ENCODE measurements at places on chromosomes 6 and 20.

DNA sequence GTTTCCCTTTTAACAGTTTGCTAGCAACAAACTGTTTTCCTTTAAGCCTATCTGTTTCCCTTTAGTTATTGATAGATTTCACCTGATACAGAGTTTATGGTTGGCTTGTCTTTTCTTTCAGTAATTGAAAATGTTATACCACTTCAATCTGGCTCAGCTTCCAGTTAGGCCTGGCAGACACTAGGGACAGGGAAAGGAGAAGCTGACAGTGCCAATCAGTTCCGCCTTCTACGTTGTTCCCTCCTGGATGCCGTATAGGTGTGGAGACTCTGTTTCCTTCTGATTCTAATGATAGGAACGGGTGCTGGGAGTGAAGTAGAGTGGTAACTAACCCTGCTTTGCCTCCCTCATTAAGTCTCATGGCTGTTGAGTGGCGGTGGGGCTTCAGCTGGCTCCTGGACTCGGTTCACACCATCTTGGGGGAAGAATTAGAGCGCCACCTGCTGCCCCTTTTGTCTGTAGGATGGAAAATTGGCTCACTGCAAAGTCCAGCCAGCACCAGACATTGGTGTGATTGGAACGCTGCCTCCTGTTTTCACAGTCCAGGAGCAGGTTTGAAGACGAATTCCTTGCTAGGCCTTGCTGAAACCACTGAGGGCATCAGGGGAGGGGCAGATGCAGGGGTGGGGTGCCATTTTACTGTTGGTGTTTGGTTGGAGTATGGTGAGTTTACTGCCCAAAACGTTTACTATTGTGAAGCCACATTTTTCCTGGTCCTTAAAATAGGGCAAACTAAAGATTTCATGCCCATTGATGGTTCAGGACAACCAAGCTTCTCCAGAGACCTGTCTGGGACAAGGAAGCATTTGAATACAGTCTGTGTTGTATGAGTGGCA lies 1729.5 kb downstream of the GRIK2 start:
- DNase-seq, result peak; percentile 17

GRCh38 chr20:38894091-38894847 lies 31.9 kb upstream of the FAM83D start:
- DNase-seq, result no peak

GRCh38 chr6:80356000-80356399 lies 249.5 kb downstream of the BCKDHB start:
- no peak for DNase-seq

DNA sequence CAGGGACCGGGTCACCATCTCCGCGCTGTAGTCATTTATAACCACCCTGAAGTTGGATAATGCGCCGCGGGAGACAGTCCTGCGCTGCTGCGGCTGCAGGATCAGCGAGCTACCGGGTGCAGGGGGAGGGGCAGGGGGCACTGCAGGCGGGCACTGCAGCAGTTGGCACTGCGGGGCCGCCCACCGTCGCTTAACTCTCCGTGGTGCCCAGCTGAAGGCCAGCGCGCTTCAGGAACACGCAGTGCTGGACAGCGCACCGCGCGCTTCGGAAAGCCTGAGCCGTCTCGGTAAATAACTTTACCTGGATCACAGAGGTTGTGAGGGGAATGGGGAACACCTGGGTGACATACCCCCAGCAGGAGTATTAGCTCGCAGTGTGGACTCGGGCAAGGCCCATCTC lies 12.4 kb upstream of the LRFN2 start:
- DNase-seq, result no peak

GRCh38 chr6:33716379-33716778 lies 4.9 kb upstream of the UQCC2 start:
- no peak for DNase-seq

DNA sequence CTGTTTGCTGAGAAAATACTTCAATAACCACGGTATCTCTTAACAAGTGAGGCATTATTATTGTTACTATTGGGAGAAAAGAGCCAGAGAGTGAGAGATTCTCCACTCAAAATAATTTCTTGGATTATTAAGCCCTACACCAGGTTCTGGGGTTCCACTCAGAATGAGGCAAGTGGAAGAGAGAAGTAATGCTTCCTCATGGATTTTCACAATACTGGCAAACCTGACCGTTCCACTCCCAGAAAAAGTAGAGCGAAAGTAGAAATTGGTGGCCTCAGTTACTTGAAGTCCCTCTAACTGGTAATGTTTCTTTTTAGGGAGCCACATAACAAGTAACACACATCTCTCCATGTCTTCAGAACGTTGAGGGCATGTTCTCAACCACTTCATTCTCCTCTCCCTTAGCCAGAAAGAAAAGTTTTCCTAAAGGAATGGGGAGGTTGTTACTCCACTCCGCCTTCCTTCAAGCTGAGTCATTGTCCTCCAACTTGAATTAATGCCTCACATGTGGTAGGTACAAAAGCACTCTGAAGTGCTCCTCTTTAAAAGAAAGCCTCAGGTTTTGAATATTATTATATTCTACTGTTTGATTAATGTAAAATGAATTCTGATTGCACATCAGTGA lies 1.9 kb downstream of the BAG2 start:
- DNase-seq, result no peak

GRCh38 chr20:15699431-15700146 lies 873.7 kb downstream of the KIF16B start:
- no peak for DNase-seq

DNA sequence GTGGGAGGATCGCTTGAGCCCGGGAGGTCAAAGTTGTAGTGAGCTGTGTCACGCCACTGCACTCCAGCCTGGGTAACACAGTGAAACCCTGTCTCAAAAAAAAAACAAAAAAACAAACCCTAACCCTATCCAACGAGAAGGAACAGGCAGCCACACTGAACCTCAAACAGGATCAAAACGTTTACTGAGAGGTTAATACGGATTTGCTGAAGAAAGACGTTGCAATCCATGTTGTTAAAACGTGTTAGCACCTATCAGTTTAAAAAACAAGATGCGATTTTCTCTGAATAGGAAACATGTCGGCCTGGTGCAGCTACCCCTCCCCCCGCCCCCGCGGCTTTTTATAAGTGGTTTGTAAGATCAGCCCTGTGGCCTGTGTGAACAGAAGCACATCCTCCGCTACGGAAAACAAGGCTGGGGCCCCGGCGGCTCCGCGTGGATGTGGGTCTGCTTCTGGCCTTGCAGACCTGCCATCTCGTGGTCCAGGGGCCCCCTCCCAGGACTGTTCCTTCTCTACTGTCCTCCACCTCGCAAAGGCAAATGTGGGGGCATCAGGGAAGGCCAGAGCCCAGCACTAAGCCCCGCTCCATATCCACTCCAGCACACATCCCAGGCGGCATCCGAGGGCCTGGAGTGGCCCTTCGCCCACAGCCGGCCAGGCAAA lies 11.4 kb downstream of the SLC2A4RG start:
- DNase-seq, result peak; percentile 35

DNA sequence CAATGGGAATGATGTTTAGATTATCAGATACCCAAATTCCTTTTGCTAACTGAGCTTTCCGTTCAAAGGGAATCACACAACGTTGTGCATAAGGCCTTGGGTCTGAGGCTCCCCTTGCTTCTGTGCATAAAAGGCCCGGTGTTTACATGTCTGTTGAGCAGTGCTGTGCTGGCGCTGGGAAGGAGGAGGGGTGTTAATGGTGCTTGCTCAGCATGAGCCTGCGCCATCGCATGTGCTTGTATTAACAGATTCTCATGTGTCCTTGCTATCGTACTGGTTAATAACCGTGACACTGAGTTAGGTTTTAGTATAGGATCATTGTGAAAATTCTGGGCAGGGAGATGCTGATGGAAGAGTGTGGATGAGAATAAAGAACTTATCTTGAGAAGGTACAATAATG lies 62.3 kb upstream of the TRAF3IP2 start:
- no peak for DNase-seq

DNA sequence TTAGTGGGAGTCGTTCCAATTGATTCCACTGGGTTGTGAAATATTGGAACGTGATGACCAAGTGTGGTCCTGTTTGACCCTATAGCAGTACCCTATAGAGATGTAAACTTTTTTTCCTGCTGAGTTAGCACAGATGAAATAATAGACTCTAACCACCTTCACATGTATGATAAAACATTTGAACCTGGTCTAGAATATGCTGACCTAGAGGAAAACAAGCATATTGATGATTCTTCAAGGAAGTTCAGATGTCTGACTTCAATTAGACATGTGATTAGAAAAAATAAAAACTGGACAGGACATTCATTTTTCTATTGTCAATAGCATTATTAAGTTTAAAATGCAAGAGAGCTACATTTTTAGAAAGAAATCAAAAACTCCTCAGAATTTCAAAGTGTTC lies 402.1 kb downstream of the ARHGAP18 start:
- DNase-seq, result no peak

- DNase-seq, result no peak
Observed at GRCh38 chr6:136823128-136823660, 802 bp downstream of the PEX7 start.

- DNase-seq, result no peak
Observed at GRCh38 chr6:37675606-37676005, 22.1 kb downstream of the MDGA1 start.

DNA sequence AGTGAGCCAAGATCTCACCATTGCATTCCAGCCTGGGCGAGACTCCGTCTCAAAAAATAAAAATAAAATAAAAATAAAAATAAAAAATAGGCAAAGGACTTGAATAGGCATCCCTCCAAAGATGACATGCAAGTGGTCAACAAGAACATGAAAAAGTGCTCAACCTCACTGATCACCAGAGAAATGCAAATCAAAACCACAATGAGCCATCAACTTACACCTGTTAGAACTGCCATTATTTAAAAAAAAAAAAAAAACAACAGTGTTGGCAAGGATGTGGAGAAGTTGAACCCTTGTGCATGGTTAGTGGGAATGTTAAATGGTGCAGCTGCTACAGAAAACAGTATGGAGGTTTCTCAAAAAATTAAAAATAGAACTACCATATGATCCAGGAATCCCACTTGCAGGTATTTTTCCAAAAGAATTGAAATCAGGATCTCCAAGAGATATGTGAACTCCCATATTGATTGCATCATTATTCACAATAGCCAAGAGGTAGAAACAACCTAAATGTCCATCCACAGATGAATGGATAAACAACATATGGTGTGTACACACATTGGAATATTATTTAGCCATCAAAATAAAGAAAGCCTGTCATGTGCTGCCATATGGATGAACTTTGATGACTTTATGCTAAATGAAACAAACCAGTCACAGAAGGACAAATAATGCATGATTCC lies 2.8 kb downstream of the C20orf203 start:
- no peak for DNase-seq

Data from GM13977 (cell line).